ENCODE measurements at places on chromosomes 3 and 15.
A peak's percentile ranks its signal among the peaks of the same experiment; 100 is the strongest.

GRCh38 chr3:138325990-138326389 lies 3.7 kb downstream of the NME9 start:
- DNase-seq, result no peak

- DNase-seq, result peak; percentile 80
Measured at GRCh38 chr3:98901119-98901391, 440 bp downstream of the DCBLD2 start.

DNA sequence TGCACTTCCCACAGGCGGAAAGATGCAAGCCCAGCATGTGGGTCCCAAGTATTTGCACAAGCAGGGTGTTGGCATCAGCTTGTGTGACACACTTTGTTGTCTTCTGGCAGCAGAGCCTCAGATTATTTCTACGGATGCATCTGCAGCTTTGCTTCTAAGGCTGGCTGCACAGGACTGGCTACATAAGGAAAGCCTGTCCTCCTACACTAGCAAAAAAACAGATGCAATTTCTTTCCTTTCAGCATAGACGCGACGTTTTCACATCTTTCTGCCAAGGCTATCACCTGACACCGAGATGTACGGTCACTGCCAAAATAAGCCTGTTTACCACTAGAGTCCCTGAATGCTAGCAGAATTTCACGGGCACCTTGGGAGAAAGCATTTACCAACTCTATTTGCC lies 13.5 kb downstream of the MRPS11 start:
- DNase-seq, result no peak

GRCh38 chr3:123678108-123678511 lies 93.3 kb upstream of the HACD2 start:
- peak; percentile 97 for DNase-seq

DNA sequence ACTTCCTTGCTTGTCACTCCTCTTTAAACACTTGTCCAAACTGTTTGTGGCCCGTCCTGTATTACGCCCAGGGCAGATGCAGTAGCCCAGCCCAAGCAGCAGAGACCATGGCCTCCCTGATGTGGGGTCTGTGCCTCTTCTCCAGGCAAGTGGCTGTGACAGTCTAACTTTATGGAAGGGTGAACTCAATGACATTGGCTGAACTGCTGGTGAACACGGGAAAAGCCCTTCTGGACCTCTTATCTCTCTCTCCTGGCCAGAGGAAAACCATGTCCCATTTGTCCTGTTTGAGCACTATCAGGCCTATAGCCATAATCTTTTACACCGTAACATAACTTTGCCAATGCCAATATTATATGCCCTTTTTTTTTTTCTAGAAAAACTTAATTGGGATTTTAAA lies 67.6 kb downstream of the SMAD3 start:
- no peak for DNase-seq

DNA sequence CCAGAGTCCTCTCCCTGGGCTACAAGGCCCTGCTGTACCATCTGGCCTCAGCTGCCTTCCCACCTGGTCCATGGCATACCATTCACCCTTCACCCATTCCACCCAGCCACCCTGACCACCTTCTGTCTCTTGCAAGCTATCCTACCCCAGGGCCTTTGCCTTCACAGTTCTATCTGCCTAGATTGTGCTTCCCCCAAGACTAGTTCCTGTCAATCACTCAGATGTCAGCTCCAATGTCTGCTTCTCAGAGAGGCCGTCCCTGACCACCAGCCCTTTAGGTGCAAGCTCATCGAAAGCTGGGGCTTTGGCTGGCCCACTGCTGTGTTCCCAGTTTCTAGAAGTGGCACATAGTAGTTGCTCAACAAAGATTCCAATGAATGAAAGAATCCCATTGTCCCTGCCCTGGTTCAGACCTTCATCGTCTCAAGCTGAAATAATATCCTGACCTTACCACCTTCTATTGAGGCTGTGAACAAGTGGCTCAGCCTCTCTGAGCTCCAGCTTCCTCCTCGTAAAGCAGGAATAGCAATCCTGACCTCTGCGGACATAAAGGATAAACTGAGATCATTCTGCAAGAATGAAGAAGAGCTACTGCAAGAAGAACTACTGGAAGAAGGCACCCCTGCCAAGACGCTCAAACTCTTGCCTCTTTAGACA lies 15.8 kb downstream of the EFCAB12 start:
- DNase-seq, result no peak

DNA sequence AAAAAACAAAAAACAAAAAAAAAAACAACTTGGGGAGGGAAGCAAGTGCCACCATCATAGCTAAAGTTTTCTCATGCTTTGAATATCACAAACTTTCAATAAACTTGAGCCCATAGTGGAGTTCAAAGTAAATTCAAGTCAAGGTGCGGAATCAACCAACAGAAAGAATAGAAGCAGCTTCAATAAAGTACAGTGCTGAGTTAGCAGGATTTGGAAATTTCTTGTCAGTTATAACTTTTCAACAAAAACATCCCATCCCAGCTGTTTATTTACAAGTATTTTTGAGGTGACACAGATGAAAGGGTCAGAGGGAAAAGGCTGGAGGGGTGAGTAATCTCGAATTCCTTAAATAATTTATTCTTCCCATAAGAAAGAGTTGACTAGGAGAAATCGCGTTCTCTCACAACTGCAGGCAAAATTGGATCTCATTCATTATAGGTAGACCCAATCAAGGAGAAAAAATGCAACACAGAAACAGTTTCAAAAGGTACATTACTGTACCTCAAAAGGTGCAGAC lies 477.4 kb upstream of the RASGRP1 start:
- DNase-seq, result no peak

GRCh38 chr3:48405971-48406370 lies 23.9 kb downstream of the PLXNB1 start:
- peak; percentile 79 for DNase-seq

DNA sequence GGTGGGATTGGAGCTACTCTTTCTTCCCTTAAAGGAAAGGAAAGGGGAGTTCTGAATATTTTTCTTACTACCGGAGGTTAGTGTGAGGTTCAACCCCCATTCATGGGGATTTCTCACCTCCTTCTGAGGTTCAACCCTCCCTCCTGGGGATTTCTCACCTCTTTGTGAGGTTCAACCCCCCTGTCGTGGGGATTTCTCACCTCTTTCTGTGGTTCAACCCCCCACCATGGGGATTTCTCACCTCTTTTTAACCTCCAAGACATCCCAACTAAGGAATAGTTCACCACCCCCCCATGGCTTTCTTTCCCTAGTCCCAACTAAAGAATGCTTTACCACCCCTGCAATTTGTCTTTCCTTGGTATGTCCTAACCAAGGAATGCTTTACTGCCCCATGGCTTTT lies 520.3 kb downstream of the EDEM1 start:
- no peak for DNase-seq

GRCh38 chr15:83581381-83581780 lies 72.5 kb upstream of the ADAMTSL3 start:
- peak; percentile 14 for DNase-seq

DNA sequence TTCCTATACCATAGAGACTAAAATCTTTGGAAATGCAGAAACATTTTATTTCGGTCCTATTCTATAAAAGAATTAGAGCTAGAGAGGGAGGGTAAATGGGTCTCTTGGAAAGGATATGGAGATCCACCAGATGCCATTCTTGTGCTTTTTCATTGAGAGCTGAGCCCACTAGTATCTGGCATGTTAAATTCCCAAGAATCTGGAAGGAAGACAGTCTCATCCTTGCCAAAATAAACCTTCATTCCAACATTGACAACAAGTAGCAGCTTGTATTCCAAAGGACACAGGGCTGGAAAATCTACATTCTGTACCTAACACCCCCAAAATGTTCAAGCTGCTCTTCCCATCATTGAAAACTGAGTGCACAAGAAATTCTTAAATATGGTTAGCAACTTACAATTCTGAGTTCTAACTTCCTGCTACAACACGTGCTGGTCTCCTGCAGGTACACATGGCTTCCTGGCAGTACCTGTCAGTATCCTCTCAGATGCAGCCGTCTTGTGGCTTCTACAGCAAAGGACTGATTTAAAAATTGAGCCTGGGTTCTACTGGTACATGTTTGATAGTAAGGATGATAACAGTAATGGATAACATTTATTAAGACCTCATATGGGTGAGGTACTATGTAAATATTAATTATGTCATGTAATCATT lies 348.1 kb downstream of the SV2B start:
- DNase-seq, result no peak

GRCh38 chr3:57152151-57153143 lies 12.7 kb downstream of the IL17RD start:
- DNase-seq, result no peak

DNA sequence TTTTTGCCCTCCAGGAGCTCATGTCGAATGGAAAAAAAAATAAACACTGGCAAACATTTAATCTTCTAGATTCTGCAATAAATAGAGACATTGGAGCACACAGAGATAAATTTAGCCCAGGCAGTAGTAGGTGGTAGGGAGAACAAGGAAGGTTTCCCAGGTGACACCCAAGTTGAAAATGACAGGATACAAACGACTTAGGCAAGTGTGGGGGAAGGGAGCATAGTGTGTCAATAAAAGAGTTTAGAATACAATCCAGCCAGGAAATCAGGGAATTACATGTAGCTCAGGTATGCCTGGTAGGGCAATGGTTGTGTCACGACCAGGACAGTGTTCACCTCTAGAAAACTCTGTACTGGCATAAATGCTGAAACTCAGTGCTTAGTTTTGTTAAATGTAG lies 364.6 kb upstream of the AGTR1 start:
- DNase-seq, result no peak

Data from osteoblast (primary cell).